ENCODE measurements at places on chromosomes 5 and 9.

GRCh38 chr9:121681404-121681803 is 30.0 kb downstream of the DAB2IP start:
- DNase-seq, result no peak

DNA sequence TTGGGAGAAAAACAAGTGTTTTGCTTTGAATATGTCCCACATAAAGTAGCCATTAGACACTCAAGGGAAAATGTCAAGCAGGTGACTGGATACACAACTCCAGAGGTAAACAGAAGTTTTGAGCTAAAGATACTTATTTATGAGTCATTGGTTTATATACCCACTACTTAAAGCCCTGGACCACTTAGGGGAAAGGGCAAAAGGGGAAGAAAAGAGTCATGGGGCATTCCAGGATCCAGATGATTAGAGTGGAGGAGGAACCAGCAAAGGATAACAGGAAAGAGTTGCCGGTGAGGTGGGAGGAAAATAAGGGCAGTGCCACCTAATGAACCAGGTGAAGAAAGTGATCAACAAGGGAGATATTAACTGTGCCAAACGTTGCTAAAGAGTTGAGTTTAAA is 254.2 kb upstream of the NR4A3 start:
- DNase-seq, result no peak

GRCh38 chr5:431001-431710 is 11.8 kb upstream of the EXOC3 start:
- DNase-seq, result peak; percentile 52

DNA sequence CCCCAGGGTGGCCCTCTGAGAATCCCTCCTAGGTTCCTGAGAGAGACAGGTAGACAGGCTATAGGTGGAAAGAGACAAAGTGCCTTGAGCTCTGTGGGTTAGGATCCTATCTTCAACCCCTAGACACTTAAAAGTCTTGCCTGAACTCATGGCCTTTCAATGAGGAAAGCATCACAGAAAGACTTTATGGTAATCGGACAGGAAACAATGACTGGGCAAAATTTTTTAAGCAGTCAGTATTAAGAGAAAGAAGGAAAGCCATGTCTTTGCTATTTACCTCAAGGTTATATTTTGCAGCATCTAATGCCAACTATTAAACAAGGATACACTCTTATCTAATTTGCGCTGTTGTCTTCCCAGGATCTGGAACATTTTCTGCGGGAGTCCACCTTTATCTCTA is 93.2 kb downstream of the PCSK1 start:
- DNase-seq, result no peak

GRCh38 chr5:82330530-82331270 is 52.5 kb upstream of the RPS23 start:
- DNase-seq, result no peak

DNA sequence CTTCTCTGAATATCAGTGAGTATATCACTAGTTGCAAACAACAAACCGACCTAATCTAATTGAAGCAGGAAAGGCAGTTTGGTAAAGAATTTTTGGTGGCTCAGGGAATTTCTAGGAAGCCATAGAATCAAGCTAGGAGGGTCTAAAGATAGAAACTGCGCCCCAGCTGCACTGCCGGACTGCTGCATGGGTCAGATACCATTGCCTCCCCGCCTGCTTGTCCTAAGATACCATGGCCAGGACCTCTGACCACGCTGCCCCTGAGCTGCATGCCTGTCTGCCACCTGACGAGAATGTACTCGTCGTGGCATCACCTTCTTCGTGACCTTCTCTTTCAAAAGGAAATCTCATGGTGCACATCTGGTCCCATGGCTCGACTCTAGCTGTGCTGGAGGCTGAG is 439.0 kb downstream of the ZSWIM6 start:
- no peak for DNase-seq

GRCh38 chr5:113632996-113633395 is 119.5 kb downstream of the YTHDC2 start:
- no peak for DNase-seq

DNA sequence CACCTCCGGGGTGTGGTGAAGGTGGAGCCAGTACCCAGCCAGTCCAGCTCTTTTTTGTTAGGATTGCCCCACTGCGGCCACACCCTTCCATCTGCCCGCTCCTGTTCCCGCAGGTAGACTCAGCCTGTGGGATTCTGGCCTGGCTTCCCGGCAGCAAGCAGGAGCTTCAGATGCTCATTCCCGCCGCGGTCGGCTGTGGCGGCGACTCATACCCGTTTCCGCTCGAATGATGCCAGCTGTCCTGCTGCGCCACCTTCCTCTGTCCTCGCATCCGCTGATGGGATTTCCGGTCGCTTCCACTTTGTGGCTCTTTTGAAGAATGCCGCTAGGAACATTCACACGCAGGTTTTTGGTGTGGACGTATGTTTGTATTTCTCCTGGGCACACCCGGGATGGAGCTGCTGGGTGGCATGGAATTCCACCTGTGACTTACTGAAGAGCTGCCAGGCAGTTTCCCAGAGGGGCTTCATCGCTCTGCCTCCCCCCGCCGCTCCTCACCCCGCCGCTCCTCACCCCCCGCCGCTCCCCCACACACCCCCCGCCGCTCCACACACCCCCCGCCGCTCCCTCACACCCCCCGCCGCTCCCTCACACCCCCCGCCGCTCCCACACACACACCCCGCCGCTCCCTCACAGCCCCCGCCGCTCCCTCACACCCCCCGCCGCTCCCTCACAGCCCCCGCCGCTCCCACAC is 60.3 kb downstream of the TENT4A start:
- DNase-seq, result no peak

DNA sequence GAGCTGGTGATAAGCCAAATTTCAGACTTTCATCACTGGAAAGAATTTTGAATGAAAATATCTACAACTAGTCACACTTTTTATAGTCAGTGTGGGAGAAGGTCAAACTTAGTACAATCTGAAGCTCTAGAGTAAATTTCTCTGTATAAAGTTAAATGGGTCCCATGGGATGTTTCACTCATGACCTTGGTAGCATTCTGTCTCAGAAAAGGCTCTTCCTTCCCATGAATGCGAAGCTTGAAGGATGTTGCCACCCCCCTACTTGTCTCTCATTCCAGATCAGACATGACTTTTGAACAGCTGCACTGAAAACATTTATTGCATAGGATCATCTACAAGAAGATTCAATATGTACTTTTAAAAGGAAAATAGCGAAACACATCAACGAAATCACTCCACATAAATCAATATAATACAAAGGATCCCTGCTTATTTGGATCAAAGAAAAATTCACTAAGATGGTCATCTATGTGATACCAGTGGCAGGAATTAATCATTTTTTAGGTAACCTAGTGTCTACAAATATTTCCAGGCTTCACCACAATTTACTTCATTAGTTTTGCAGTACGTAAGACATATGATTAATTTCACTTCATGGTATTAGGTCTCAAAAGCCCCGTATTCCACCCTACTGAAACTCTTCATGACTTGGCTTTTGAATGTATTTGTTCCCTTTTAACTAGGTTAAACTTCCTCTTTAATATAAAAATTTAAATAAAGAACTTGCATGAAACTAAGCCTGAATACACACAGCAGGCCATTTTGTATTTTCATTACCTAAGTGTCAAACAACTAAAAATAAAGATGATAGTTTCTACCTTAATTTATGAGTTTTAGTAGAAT is 4.4 kb downstream of the ST8SIA4 start:
- no peak for DNase-seq

GRCh38 chr5:5164163-5164562 is 24.0 kb downstream of the ADAMTS16 start:
- DNase-seq, result no peak

DNA sequence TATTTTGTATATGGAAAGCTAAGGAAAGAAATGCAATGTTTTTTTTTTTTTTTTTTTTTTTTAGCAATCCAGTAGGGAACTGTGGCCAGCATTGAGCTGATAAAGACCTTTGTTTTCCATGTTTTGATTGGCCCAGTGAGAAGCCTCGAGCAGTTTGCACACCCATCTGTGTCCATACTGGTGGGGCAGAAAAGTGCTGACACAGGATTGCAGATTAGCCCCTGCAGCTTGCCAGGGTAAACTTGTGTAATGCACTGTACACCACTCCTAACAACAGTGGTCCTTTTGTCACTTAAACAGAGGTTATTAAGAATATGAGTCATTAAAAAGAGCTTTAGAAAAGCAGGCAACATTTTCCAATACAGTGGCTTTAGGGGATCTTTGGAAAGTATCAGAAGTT is 132.8 kb upstream of the CDKN2B start:
- DNase-seq, result peak; percentile 42

DNA sequence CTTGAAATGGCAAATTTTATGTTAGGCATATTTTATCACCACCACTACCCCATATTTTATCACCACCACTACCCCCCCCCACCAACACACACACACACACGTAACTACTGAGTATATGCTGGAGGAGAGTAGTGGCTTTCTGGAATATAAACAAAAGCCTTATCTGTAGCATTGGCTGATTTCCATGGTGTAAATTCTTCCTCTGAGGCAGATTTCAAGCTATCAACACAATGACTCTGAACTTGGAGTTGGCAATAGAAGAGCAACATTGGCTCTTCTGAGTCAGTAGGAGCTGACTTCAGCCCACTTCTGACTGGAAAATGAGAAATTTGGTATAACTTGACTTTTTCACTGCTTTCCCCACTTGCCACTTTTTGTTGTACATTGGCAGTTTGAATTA is 143.0 kb downstream of the CAVIN4 start:
- DNase-seq, result no peak

DNA sequence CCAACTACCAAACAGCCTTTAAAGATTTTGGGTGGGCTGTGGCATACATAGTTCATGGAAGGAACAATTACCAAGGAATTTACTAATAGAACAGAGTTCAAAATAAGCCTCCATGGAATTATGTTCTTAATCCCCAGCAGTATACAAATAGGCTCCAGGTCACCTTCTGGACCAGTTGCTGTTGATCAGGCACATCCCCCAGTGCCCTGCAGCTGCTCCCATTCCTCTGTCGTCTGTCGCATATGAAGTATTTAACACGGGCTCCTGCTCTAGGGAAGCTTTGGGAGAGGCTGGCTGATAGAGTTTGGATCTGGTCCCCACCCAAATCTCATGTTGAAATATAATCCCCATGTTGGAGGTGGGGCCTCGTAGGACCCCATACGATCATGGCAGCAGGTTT is 17.8 kb downstream of the SHC3 start:
- no peak for DNase-seq

GRCh38 chr9:136676297-136676794 is 10.9 kb downstream of the AGPAT2 start:
- no peak for DNase-seq

DNA sequence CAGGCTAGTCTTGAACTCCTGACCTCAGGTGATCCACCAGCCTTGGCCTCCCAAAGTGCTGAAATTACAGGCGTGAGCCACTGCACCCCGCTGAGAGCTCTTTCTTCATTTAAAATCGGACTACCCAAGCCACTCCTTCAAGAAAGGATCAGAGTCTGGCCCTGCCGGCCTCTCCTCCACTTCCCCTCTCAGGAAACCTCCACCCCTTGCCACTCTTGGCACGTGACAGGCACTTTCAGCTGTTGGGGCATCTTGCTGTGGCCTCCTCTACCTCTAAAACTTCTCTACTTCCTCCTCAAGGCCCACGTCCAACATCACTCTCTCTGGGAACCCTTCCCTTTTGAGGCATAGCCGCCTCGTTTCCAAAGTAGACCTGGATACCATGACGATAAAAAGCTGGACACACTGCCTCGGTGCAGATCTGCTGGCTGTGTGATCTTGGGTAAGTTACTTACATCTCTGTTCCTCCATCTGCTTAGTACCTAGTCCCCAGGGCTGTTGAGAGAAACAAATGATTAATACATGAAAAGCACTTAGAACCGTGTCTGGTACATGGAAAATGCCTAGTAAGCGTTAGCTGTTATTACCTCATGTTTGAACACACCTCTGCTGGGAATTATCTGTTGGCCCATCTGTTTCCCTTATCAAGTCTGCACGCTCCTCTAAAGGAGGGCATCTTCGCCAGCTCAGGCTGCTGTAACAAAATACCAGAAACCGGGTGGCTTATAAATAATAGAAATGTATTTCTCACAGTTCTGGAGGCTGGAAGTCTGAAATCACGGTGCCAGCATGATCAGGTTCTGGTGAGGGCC is 55.3 kb downstream of the SMIM23 start:
- no peak for DNase-seq

GRCh38 chr9:89724659-89725058 is 119.8 kb downstream of the GADD45G start:
- no peak for DNase-seq

- no peak for DNase-seq
These were observed 151.5 kb downstream of the ISOC1 start for GRCh38 chr5:129246088-129246487.

DNA sequence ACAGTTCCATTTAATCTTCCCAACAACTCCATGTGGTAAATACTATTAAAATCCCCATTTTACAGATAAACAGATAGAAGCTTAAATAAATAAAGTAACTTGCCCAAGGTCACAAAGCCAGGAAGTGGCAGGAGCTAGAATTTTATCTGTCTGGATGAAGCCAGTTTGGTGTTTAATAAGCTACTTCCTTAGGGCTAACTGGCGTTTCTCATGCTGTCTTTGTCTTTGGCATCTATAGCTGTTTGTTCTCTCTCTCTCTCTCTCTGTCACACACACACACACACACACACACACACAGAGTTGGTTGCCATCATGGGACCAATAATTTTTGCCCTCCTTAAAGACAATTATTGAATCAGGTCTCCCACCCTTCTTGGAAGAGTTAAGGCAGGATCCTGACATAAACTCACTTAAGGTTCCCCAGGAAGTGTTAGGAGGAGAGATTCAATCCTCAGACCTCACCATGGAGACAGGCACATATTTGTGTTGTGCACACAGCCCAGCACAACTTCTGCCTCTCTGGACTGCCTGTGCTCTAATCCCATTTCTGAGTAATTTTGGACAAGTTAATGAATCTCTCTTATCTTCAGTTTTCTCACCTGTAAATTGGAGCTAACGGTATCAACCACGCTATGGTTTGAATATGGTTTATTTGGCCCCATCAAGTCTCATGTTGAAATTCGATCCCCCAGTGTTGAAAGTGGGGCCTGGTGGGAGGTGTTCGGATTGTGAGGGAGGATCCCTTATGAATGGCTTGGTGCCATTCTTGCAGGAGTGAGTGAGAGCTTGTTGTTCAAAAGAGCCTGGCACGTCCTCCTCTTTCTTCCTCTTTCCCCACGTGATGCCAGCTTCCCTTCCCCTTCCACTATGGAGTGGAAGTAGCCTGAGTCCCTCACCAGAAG is 8.3 kb upstream of the ADRA1B start:
- DNase-seq, result no peak

GRCh38 chr9:75870450-75870849 is 20.0 kb upstream of the PCSK5 start:
- no peak for DNase-seq

DNA sequence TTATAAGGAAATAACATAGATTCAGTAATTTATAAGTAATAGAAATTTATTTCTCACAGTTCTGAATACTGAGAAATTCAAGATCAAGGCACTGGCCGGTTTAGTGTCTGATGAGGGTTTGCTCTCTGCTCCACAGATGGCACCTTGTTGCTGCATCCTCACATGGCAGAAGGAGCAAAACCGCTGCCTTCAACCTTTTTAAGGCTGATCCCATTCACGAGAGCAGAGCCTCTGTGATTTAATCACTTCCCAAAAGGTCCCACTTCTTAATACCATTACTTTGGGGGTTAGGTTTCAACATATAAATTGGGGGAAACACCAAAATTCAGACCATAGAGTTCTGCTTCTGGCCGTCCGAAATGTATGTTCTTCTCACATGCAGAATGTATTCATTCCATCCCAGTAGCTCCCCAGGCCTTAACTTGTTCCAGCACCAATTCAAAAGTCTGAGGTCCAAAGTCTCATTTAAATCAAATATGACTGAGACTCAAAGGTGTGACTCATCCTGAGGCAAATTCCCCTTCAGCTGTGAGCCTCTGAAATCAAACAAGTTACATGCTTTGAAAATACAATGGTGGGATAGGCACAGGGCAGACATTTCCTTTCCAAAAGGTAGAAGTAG is 30.6 kb downstream of the BAAT start:
- peak; percentile 92 for DNase-seq

All from small intestine (tissue), 16 donors.